Right cardiac atrium (tissue), 5 donors: ENCODE measurements at places on chromosomes 5 and 9.

- no peak for DNase-seq
Observed at GRCh38 chr9:4674783-4675182, 4.6 kb upstream of the CDC37L1 start.

DNA sequence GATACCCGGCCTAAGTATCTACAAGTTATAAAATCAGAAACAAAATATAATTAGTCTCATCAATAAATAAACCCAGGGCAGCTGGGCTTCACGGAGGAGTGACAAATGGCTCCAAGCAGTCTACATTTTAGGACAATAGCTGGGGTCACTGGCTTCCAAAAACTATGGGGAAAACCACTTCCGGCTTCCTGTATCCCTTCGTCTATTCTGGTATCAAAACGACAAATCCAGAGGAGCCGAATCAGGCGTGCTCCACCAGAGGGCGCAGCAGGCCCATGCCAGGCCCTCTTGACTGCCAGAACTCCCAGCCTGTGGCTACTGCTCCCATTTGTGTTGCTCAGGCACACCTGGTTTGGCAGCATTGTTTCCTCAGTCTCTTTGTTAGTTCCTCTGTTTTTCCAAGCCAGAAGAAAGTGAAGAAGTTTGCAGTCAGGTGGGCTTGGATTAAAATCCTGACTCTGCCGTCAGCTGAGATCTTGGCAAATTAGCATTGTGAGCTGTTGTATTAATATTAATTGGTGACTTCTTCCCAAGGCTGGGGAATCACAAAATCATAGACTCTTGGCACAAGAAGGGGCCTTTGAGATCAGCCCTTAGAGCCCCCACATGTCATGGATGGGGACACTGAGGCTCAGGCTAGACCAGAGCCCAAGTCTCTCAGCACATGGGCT, 11.6 kb upstream of the RAB14 start:
- DNase-seq: peak; percentile 95

DNA sequence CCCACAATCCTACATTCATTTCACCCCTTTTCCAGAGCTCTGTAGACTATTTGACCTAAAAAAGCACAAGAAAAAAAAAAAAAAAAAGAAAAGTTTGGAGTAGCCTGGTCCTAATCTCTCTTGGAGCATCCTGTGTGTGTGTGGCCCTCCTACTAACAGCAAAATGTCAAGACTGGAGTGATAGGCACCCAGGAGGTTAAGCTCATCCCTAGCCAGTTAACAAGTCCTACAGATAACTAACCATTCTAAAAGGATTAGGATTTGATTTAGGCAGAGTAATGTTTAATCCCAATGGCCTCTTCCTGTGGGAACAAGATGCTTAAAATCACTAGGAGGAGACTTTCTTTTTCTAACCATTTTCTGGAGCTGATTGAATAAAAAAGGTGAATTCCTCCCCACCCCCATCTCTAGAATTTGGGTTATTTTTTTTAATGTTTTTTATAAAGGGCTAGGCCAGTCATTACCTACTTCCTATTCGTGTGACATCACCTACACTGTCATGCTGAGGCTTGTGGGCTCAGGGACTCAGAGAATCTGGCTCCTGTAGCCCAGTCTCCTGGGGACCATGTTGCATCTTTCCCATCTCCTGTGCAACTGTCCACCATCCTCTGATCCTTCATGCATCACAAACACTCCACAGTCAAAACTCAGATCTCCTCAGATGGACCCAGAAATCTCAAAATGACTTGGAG, 43.2 kb upstream of the NR3C1 start:
- DNase-seq: no peak

DNA sequence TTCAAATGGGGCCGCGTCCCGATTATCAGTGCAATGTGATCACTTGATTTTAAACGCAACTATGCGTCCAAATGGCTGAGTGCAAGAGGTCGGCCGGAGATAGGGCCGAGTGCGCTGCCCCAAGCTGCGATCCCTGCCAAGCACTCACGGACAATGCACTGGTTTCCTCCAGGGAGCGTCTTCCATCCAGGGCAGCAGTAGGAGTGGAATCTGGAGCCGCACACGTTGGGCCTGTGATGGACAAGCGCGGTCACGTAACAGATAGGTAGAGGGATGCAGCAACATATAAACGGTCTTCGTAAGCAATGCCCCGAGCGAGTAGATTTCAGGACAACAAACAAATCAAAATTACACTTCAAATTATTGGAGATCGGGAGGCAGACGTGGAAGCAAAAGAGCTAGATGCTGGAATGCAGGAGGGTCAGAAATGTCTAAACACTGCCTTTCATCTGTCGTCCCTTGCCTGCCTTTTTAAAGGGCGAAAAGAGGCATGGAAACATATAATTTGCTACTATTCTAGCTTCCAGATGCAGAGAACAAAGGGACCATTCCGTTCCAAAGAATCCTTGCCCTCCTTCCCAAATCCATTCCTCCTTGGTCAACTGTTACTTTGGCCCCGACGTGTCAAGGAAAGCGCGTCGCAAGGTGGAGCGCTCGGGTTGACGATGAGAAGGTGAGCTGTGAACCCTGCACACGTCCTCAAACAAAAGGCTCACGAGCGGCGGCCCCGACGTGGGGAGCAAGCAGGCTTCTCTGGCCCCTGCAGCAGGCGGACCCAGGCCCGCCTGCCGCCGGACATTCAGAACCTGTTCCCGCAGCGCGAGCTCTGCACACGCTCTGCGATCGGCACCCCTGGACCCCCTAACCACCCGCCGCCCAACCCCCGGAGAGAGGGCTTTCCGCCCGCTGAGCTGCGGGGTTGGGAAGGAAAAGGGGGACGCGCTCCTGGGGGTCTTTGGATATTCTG, 1.5 kb downstream of the FBN2 start:
- no peak for DNase-seq

GRCh38 chr5:144195448-144195847, 24.8 kb downstream of the KCTD16 start:
- no peak for DNase-seq

- no peak for DNase-seq
Observed at GRCh38 chr5:147675168-147675567, 107.4 kb downstream of the JAKMIP2 start.

DNA sequence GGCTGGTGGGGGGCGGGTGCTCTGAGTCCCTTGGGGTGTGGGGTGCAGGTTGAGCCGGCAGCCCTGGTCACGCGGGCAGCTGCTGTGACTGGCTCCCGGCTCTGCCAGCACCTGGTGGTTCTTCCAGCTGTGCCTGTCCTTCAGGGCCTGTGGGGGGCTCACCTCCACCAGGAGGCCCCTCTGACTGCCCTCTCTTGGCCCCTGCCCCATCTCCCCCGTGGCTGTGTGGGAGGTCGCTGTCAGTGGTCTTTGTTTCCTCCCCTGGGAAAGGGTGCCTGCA, 3.3 kb downstream of the RXRA start:
- no peak for DNase-seq

DNA sequence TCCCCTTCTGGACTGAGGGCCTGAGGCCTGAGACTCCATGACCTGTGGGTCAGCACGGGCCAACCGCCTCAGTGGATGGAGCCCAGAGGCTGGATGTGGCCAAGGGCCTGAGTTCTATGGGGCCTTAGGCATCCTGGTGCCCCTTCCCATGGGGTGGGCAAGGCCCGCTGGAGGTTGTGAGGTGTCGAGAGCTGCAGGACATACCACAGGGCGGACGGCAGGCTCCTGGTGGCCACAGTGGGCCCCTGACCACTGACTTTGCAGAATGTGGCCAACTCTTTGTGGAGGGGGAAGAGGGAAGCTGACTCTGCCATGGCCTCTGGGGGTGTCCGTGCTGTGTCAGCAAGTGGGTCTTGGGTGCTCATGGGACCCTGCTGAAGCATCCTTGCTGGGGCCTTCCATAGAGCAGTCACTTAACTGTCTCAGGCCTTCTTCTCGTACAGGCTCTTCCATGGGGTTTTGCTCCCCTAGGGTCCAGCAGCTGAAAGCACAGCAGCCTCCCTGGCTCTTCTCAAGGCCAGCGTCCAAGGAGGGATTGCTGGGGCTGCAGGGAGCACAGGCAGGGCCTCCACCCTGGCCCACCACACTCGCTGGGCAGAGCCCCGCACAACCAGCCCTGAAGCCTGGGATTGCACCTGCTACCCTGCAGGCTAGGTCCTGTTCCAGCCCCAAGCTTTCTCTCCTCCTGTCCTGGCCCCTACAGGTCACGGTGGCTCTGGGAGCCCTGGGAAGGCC, 21.6 kb upstream of the SLC9A3 start:
- peak; percentile 25 for DNase-seq

DNA sequence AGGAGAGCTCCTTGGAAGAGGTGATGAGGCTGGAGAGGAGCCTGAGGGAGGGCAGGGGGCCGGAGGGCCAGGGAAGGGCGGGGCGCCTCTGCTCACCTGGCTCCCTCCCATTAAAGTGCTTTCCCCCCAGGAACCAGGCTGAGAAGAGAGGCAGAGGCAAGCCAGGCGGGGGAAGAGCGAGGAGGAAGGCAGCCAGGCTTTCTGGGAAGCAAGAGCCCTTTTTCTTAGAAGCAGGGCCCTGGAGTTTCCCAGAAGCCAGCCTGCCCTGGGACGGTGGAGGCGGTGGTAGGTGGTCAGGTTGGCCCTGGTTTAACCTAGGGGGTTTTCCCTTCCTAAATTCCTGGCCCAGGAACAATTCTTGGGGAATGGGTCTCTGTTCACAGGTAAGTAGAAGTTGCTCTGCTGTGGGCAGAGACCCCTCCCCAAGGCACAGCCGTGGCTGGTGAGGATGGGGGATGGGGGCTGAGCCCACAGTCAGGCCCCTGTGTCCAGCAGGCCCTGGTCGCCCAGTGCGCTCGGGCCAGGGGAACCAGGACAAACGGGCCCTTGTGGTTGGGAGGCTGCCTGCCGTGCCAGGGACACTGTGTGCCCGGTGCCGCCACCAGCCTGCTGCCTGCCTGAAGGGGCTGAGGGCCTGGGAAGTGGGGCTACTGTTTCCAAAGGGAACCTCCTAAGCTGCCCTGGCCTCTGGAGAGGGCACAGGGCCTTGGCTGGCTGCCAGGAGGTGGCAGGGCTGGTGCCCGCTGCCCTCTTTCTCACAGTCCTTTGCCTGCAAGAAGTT, 16.6 kb upstream of the RALGDS start:
- DNase-seq: peak; percentile 83
